NCI-H2171 treated with DMSO at 0.1 percent for 48 hours (cell line): ENCODE measurements at places on chromosomes 16 and 17.

GRCh38 chr17:67687511-67687910 lies 30.2 kb upstream of the NOL11 start:
- DNase-seq = no peak

GRCh38 chr17:17533901-17534441 lies 37.8 kb upstream of the RASD1 start:
- DNase-seq = no peak

GRCh38 chr17:17739388-17740066 lies 58.3 kb downstream of the RAI1 start:
- DNase-seq = peak; percentile 17

DNA sequence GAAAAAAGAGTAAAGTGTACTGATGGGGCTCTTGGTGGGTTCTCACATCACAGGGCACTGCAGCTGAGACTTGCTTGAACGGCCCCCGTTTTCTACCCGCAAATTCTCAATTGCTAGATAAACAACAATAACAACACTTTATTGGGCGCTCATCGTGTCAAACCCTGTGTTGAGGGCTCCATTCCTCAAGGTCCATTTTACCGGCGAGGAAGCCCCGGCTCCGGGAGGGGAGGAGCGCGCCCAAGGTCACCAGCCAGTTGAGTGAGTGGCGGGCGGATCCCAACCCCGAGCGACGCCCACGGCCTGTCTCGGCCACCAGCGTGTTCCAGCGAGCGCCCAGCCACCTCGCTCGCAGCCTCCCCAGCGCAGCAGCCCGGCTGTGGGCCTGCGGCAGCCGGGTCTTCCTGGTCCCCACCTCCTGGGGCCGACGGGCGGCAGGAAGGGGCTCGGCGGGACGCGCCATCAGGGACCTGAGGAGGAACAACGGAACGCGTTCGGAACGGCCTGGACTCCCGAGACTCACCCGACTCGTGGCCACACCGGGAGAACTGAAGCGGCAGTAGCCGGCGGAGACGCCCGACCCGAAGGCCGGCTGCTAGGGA lies 373 bp downstream of the CMC2 start:
- peak; percentile 46 for DNase-seq

DNA sequence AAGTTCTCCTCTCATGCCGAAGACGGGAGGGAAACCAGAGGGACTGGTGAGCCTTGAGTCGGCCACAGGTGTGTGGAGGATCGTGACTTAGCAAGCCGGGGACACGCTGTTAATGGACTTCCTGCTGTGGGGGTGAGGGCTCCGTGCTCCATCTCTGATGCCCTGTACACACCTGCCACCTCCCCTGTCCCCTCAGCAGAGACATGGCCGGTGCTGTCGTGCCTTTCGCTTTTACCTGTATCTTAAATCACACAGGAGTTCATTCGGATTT lies 75.9 kb upstream of the ZNF750 start:
- DNase-seq = no peak

GRCh38 chr16:84618581-84619460 lies 943 bp upstream of the COTL1 start:
- no peak for DNase-seq

DNA sequence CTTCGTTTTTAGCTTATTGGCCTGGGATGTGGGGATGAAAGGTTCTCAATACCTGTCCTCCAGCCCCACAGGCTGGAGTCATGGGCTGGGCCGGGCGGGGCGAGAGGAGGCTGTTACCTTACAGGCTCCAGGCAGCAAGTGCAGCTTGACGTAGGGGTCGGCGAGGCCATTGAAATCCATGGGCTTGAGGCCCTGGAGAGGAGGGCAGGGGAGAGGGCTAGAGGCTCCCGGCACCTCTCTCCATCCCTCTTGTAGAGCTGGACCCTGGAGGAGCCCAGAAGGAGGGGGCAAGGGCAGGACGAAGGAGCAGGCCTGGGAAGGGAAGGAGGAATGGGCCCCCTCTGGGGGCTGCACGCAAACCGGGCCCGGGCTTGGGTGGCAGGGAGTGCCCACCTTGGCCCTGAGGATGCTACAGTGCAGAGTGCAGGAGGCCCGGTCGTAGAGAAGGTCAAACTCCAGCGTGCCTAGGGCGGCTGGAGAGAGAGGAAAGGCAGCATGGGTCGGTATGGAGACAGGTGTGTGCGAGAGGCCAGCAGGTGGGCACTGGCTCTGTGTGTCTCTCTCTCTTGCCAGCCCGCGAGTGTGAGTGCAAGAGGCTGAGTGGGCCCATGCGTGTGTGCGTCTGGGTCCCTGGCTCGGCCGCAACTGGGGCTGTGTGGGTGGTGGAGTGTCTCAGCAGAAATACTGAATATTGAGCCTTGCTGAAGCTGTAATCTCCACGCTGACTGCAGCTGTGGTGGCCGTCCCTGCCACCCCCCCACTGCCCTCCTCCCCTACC lies 1.6 kb downstream of the DOC2A start:
- no peak for DNase-seq

- DNase-seq = no peak
These were observed 32.1 kb upstream of the SLC38A8 start for GRCh38 chr16:84074721-84075120.

DNA sequence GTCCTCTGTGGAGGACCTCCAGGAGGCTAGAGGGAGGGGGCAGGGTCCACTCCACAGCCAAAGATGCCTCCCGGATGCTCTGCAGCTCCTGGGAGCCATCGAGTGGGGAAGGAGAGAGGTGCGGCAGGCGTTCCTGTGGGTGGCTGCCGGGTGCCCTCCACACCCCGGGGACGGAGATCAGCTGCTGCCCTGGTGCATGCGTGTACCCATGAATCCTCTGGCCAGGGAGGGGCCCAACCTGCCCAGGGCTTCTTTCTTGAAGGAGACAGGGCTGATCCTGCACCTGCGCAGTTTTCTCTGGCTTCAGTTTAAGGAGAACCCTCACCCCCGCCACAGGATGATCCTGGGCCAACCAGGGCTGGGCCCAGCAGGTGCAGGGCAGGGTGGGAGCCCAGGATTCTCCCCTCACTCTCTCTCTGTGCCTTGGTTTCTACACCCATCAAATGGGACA lies 33.5 kb upstream of the DOC2B start:
- no peak for DNase-seq

DNA sequence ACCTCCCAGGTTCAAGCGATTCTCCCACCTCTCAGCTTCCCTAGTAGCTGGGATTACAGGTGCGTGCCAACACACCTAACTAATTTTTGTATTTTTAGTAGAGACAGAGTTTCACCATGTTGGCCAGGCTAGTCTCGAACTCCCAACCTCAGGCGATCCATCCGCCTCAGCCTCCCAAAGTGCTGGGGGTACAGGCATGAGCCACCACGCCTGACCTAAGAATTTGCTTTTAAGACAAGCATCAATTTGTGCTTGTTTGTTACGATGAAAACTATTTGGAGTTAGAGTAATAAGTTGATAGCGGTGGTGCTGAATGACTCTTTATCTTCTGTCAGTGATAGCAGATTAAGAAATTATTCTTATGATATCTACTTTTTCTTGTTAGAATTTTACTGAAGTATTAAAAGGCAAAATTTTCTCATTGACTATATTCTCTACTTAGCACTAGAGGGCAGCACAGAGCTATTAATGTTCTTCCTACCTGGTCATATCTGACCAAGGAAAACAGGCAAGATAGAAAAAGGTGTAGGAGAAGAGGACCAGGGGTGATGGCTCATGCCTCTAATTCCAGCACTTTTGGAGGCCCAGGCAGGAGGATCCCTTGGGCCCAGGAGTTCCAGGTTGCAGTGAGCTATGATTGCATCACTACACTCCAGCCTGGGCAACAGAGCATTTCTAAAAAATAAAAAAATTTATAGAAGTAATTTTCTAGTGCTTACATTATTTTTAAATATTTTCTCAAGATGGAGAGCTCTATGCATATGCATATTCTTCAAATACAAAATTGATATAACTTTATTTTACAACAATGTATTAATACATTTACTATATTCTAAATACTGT lies 24.5 kb downstream of the STXBP4 start:
- peak; percentile 78 for DNase-seq

GRCh38 chr16:13521356-13521755 lies 398.6 kb upstream of the ERCC4 start:
- no peak for DNase-seq

- no peak for DNase-seq
These were observed 5.0 kb upstream of the NXPH3 start for GRCh38 chr17:49570540-49571242.

- DNase-seq = no peak
These were observed 232.8 kb downstream of the BCAS3 start for GRCh38 chr17:60910415-60910814.

DNA sequence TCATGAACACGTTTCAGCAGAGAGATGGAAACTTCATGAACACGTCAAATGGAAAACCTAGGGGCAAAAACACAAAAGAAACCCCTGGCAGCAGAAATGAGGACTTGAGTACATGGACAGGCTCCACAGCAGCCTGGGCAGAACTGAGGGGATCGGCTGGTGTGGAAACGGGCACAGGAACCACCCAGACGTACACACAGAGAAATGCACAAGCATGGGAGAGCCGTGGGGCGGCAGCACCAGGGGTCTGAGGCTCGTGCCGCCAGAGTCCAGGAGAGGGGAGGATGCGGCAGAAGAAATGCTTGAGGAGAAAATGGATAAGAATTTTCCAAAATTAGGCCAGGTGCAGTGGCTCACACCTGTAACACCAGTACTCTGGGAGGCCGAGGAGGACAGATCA lies 30.0 kb downstream of the MAP1LC3B start:
- no peak for DNase-seq

DNA sequence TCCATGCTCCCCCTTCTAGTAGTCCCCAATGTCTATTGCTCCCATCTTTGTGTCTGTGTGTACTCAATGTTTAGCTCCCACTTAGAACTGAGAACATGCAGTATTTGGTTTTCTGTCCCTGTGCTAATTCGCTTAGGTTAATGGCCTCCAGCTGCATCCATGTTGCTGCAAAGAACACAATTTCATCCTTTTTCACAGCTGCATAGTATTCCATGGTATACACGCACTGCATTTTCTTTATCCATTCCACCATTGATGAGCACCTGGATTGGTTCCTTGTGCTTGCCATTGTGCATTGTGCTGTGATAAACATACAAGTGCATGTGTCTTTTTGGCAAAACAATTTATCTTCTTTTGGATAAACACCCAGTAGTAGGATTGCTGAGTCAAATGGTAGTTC lies 77.0 kb upstream of the HSBP1 start:
- DNase-seq = no peak

DNA sequence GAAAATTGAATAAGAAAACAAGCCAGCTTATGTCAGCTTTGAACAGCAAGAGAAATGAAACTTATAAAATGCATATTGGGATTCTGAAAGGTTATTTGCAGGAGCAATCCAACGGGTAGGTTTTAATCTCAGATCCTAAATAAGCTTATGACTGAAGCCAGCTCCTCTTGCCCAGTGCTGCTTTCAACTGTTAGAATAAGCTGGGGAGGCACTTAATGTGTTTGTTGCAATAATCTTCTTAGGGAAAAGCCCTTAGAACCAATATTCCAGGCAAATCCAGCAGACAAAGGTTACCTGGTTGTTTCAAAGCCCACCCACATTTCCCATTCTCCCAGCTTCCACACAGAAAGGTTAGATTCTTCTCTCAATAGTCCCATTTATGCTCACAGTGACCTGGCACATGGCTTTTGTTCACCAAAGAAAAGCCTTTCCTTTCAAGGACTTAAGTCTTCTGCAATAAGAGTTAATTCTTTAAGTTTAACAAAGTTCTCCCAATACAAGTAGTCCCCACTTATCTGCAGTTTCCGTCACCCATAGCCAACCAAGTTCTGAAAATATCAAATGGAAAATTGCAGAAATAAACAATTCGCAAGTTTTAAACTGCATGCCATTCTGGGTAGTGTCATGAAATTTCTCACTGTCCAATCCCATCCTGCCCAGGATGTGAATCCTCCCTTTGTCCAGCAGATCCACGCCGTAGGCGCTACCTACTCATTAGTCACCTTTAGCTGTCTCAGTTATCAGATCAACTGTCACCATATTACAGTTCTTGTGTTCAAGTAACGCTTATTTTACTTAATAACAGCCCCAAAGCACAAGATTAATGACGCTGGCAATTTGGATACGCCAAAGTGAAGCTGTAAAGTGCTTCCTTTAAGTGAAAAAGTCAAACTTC lies 5.9 kb downstream of the TEX2 start:
- DNase-seq = no peak

GRCh38 chr17:77882040-77882439 lies 76.5 kb upstream of the TNRC6C start:
- no peak for DNase-seq

GRCh38 chr16:56294579-56294978 lies 103.3 kb downstream of the GNAO1 start:
- DNase-seq = no peak

DNA sequence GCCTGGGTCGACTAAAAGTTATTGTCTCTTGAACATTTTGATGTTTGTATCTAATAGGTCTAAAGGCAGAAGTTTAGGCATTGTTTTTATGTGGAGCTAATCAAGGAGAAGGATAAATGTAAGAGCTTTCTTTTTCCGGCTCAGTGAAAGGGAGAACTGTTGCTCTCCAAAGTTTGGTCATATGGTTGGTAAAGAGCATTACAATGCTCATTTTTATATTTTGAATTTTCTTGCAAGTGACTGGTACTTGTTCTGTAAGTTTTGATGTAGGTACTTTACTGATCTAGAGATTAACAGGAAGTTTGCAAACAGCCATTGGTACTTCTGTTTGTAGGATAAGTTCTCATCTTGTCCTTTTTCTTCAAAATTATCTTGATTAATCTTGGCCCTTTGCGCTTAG lies 30.9 kb upstream of the BCAS3 start:
- no peak for DNase-seq

- no peak for DNase-seq
These were observed 258.4 kb downstream of the C16orf95 start for GRCh38 chr16:87058728-87059250.

DNA sequence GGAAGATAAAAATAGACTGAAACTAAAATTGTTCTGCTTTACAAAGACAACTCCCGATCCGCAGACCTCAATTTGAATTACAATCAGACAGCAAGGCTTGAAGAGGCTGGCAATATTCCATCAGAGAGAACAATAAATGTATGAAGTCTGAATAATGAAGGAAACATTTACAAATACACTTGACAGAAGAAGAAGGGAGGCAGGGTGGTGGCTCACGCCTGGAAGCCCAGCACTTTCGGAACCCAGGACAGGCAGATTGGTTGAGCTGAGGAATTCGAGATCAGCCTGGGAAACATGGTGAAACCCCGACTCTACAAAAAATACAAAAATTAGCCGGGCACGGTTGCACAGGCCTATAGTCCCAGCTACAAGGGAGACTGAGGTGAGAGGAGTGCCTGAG lies 14.6 kb downstream of the ODF4 start:
- DNase-seq = no peak

DNA sequence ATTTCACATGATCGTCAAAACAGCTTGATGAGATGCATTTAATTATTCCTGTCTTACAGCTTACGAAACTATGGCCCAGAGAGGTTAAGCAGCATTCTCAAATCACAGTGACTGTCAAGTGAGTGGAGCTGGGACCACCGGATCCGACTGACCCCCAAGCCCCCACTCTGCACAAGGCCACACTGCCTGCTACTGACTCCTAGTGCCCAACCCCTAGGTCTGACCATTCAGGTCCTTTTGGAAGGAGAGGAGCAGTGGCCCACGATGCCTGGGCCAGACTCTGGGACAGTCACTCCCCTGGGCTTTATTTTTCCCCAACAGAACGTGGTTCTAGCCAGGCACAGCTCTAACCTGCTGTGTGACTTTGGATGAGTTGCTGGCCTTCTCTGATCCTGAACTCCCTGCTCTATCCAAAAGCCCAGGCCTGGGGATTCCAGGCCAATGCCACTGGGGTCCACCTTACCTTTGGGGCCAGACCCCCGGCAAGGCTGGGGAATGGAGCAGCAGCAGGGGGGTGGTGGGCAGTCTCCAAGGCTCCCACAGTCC lies 9.9 kb downstream of the TSPOAP1 start:
- no peak for DNase-seq
